ENCODE measurements at places on chromosomes 2 and 18.

GRCh38 chr2:108910541-108911396 lies 78.3 kb downstream of the EDAR start:
- no peak for ATAC-seq

DNA sequence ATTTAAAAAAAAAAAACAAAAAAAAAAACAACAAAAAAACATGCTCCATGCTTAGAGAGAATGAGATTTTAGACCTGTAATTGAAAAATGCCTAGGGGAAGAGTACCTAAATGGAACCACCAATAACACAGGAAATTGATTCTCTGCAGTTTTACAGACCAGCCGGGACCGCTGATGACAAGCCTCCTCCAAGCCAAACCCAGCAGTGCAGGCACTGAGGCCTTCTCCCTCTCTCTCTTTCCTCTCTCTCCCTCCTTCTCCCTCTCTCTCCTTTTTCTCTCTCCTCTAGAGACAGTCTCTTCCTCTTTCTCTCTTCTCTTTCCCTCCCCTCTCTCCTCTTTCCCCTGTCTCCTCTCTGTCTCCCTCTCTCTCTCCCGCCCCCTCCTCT lies 228.8 kb upstream of the COPS8 start:
- ATAC-seq, result no peak

DNA sequence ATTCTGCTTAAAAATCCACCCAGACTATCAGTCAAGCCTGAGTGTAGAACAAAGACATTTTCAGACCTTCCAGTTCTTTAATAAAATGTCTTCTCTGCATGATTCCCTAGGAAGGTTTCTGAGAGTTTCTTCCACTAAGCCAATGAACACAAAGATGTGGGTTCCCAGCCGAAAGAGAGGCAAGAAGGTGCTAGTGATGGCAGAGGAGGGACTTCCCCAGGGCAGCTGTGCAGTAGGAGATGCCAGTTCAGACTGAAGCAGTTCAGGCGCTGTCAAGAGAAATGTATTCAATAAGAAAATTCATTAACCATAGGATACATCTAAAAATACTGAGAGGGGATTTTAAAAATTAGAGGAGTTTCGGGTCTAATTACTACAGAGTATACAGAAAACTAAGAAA lies 83.3 kb downstream of the RND3 start:
- ATAC-seq, result no peak

DNA sequence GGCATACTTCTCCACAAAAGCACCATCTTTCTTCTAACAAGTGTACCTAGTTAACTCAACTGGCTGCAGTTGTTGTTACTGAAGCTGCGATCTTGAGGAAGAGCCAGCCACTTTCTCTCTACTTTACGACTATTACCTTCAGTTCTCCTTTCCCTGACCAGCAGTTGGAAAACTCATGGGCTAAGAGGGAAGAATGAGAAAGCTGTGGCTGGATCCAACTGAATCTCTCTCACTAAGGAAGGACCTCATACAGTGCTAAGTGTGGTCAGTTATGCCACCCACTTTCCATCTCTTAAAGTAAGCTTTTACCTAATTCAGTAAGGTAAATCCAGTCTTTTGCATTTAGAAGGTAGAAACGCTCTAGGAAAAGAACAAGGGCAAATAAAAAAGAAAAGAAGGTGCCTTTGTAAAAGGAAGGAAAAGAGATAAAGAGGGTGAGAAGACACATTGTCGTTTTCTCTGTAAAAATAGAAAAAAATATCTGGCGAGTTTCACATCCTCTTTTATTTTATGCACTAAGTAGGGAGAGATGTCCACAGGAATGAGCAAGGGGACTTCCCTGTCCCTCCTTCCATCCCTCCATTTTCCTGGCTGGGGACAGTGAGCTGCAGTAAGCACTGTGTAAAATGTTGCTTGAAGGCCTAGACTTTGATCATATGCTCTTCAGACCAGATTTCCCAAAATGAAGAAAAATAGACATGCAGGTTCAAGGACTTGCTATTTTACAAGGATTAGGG lies 73.4 kb downstream of the PLEKHM3 start:
- ATAC-seq, result no peak

GRCh38 chr18:70377857-70378701 lies 89.2 kb downstream of the SOCS6 start:
- ATAC-seq, result no peak

DNA sequence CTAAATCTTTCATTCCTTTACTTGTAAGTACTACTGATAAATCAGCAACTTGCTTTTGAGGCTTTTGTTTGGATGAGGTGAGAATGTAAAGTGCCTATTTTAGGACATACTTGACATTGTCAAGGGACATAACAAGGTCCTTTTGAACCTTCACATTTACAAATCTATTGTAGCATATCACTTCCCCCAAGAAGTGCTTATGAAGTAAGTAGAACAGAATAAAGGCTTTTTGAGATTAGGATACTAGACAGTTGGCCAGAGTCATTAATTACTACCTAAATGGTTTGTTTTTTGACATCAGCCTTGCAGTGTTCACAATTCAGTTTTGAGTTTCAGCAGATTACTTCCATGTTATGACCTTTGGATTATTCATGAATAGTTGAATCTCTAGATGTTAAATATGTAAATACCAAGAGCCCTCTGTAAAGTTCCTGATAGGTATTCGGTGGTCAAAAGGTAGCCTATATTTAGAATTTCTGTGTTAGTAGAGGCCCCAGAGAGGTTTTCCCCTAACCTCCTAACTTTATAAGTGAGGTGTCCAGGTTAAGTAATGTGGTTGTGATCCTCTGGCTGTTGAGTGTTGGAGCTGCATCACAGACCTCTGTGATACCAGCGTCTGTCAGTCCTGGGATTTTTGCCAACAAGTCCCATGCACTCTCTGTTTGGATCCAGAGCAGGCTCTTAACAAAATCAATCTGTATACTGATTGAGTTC lies 67.2 kb downstream of the LCLAT1 start:
- ATAC-seq, result no peak

GRCh38 chr18:35029770-35030169 lies 11.4 kb upstream of the MAPRE2 start:
- no peak for ATAC-seq
